ENCODE measurements at places on chromosomes 2 and 18.

DNA sequence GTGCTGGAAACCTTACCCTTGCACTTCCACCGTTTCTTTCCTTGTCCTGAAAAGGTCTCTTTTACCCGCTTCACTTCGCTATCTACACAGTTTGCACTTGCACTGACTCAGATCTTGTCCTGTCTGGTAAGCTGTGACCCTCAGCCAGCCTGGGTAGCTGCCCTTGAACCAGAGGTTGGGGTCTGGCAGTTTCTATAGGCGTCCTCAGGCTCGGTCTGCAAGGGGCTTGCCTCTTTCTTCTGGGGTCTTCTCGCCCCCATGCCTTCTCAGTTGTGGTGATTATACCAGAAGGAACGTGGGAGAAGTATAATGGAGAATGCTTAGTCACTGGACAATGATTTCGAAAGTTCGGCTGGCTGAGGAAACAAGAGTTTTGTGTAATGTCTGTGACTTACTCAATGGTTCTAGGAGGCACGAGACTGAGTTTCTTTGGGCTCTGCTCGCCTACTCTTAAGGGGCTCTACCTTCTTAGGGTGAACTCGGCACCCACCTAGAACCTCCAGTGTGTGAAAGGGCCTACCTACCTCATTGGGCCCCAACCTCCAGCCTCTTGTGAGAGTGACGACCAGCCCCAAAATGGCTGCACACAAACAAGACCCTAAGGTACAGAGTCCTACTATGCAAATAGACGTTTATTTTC lies 6.9 kb upstream of the STAT1 start:
- no peak for DNase-seq

- DNase-seq = no peak
Measured at GRCh38 chr2:239828192-239828972, 196.8 kb downstream of the NDUFA10 start.

DNA sequence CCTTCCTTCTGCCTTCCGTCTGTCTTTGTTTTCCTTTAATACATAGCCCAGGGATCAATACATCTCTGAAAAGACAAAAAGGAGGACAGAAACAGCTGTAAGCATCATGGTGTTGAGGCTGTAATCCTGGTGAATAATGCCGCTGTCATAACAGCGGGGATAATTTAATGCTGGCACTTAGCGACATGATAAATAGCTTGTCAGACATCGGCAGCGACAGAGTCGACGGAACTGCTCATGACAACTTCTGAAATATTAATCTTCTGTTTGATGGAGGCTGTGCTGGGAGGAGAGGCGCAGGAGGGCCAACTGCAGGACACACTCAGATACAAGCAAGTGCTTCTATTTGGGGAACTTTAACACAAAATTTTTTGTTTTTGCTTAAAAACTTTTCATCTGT lies 602.2 kb downstream of the GALR1 start:
- no peak for DNase-seq

DNA sequence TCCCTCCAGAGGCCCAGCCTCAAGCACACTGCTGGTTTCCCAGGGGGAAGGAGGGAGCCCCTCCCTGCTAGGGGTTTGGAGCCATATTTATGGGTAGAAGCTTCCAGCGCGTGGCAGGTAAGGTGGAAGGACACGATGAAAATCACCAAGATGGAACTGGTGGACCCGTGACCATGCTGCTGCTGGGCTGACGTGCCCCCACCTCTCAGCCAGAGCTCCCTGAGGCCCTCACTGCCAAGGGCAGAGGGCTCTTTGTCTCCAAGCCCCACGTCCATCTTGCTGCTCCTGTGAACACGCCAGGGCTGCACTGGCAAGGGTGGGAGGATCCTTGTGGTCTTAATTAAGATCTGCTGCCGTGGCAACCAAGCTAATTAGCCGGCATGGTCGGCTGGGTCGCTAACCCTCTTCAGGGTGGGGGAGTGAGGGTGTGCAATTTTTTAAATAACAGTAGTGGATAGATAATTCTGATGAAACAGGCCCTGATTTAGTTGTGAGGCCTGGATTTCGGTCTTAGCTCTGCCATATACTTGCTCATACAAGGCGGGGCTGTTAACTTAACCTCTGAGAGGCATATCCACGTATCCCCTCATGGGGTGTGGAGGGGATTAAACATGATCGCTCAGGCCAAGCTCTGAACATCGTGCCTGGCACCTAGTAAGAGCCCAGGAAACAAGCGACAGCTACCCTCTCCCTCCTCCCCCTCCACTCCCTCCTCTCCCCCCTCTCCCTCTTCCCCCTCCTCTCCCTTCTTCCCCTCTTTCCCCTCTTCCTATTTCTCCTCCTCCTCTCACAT lies 232.8 kb downstream of the CELF4 start:
- no peak for DNase-seq

- DNase-seq = no peak
Measured at GRCh38 chr2:68774569-68775271, 40.1 kb downstream of the ARHGAP25 start.

DNA sequence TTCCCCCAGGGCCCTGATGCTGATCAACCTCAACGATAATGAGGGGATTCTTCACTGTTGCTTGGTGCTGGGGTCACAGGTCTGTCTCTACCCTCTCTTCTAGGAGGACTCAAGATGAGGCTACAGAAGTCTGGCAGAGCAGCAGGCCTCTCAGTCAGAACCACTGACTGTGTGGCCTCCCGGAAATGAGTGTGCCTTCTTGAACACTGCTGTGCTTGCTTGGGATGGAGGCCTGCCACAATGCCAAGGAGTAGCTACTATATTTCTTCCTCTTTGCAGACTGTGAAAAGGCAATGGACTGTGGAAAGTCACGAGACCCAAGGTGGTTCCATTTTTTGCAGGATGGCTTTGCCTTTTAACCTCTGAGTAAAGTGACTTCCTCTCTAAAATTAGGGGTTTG lies 5.8 kb upstream of the HOXD1 start:
- DNase-seq = no peak

- DNase-seq = no peak
Measured at GRCh38 chr18:10457128-10457527, 2.7 kb downstream of the APCDD1 start.

DNA sequence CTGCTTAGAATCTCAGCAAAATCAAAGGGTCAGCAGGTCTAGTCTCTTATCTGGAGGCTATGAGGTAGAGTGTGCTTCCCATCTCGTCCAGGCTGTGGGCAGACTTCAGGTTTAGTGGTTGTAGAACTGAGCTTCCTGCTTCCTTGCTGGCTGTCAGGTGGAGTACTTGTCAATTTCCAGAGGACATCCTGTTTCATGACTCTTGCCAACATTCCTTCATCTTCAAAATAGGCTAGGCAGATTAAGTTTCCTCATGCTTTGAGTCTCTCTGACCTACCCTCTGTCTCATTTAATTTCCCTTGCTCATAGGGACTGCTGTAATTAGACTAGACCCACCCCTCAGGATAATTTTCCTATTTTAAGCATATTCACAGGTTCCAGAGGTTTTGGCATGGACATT lies 562.6 kb downstream of the SPAG16 start:
- no peak for DNase-seq

DNA sequence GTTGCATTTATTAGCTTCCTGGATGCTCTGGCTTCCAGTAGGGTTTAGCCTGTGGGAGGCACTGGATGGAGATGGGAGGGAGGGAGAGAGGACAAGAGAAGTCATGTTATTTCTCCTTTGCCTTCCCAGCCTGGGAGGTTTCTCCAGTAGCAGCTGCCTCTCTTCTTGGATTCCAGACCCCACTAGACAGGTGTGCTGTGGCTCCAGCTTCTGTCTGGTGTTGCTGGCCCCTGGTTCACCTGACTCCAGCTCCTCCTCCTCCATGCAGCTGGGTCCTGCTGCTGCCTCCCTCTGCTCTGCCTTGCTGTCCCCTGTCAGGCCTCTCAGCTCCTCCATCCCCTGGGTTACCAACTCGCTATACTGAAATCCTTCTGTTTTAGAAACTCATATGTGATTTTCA lies 188.9 kb upstream of the TNP1 start:
- DNase-seq = no peak

DNA sequence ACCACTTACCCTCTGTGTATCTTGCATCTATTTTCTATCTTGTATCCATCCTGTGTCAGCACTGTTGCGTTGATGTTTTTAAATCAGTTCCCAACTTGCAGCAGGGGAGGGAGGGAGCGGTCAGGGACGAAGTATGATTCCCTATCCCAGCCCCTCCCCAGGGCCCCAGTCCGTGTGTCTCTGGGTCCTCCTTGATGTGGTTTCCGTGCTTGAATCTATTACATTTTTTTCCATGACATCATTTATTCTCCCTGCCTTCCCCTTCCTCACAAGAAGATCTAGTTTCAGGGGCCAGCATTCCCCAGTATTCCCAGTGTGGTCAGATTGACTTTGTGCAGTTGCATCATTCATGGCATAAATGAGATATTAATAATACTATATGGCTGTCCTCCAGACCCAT lies 479.3 kb downstream of the PTPRM start:
- no peak for DNase-seq

DNA sequence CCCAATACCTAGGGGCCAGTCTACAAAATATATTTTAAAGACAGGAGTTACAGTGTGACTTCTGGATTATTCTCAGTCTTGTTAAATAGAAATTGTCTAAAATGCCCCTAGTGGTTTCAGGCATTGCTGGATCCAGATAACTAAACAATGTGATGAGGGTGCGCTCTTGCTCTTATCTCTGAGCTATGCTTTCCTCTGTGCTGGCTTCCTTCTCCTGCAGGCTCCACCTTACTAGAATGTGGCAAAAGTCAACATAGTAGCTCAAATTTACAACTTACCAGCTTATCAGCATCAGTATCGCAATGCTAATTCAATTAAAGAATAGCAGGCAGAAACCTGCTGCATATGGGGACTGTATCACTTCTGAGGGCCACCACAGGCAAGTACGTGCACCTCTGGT lies 61.3 kb upstream of the RNU4ATAC start:
- no peak for DNase-seq

DNA sequence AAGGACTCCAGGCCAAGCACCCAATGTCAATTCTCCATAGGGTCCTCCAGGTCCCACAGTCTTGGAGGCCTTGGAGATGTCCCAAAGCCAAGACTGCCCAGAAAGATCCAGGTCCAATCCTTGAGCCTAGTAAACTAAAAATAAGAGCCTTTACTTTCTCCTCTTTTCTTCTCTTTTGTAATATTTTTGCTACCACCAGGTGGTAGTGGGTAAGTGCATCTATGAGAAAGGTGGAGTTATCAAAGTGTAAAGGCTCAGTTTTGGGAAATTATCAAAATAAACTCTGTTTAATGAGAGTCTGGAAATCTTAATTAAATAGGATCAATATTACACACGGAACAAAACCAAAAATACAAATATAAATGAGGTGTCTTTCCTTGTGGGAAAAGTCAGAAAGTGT lies 276.4 kb downstream of the ALK start:
- no peak for DNase-seq

GRCh38 chr2:182698671-182699070 lies 17.4 kb upstream of the DNAJC10 start:
- DNase-seq = no peak

DNA sequence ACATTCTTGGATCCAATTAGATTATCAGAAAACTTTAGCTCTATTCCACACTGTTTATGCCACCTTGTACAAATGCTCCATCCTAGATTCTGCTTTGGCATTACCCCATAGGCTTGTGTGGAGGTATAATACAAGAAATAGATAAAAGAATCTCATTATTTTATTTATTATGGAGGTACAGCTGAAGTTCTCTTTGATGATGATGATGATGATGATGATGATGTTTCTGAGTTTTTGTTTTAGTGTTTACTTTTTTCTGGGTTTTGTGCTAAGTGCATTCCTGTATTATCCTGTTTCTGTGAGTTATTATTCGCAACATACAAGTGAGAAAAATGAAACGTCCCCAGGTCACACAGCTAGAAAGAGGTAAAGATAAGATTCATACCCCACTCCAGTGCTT lies 43.4 kb downstream of the ANXA4 start:
- DNase-seq = no peak

DNA sequence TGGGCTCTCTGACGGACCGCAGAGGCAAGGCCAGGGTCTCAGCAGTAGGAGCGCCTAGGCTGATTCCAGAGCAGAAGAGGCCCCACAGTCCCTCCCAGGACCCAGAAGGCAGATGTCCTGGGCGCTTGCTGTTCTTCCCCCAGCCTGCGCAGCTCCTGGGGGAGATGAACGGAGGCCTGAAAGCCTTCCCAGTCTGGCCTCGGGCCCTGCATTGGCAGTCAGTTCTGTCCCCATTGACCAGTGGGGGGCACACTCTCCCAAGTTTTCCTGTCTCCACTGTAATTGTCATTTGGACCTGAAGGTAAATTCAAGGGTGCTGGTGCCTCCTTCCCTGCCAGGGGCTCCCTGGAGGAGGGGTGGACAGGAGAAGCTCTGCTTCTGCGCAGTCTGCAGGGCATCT lies 345.7 kb downstream of the CYP26B1 start:
- DNase-seq = no peak

- no peak for DNase-seq
Measured at GRCh38 chr2:226411205-226411604, 388.4 kb downstream of the IRS1 start.

DNA sequence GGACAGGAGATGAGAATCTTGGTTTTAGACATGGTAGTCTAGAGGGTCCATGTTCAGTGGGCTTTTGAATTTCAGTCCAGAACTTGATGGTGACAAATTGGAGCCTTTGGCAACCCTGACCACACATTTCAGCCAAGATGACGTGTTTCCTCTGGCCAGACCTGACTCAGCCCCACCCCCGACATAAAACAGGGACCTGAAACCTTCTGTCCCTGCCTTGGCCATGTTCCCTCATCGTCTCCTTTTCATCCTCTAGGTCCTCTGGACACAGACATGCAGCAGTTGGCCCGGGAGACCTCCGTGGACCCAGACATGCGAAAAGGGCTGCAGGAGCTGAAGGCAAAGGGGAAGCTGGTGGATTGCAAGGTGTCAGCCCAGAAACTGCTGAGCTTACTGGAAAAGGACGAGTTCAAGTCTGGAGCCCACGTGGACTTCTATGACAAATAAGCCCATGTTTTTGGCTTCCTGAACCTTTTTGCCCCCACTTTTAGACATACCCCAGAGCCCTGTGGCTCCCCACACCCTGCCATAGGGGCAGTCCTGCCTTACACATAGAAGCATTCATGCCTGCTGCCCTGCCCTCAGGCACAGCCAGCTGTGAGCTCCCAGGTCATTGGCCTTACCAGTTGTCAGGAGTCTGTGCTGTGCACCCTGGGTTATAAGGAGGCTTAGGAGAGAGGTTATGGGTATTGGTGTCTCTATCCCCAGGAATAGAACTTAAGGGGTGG lies 4.0 kb downstream of the SPR start:
- no peak for DNase-seq

- no peak for DNase-seq
Measured at GRCh38 chr2:28436525-28437051, 43.9 kb downstream of the FOSL2 start.

- no peak for DNase-seq
Measured at GRCh38 chr2:239943571-239943970, 81.6 kb downstream of the NDUFA10 start.

DNA sequence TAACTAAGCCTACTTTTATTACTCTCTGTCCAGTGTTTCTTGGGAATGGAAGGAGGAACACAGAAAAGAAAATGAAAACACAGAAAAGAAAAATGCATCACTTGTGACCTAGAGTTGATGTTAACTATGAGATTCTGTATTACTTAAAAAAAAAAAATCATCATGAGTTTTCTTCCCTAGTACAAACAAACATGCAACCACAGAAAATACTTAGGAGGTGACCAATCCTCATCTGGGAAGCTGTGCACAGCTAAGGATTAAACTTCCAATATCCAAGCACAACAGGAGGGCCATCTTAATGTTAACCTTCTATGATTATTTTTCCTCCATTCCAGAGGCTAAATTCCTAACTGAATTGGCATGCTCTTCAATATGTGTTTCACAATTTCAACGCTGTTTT lies 1140.4 kb downstream of the LRP1B start:
- DNase-seq = no peak

GRCh38 chr18:43031169-43031568 lies 84.3 kb downstream of the RIT2 start:
- no peak for DNase-seq
